ENCODE measurements at places on chromosomes 2 and 18. TPM values are rescaled to one million over a fixed set of nuclear protein-coding genes. Genes with fewer than 3 reads are reported as not detected.

- no peaks in the 10 kb centered on the region for H3K36me3 ChIP-seq
- H3K27ac ChIP-seq, result peak overlapping the region; percentile 99
- peak overlapping the region; percentile 87 for H3K4me3 ChIP-seq
- DNase-seq, result no peak
- peaks cover 99% of the 10 kb centered on the region for H3K4me1 ChIP-seq
Measured at GRCh38 chr2:54461261-54461660, 5.1 kb downstream of the SPTBN1 start.

The OXER1 gene
- 0.36 TPM for total RNA-seq

DNA sequence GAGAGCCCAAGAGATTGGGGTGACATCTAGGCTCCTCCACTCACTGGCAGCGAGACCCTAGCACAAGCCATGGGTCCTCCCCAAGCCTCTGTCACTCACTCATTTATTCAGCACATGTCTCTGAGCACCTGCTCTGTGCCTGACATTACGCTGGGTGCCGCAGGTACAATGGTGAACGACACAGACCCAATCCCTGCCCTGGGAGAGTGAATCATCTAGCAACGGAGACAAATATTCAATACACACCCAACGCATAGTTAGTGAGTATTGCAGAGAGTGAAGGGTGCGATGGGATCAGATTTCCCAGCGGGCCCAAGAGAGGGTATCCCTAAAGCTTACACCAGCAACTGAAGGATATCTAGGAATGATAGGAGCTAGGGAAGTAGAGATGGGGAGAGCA is 45.5 kb downstream of the ZFP36L2 start:
- H3K27ac ChIP-seq, result no peak overlapping the region
- no peaks in the 10 kb centered on the region for H3K36me3 ChIP-seq
- no peaks in the 10 kb centered on the region for H3K27me3 ChIP-seq
- no peak overlapping the region for H3K4me3 ChIP-seq
- H3K4me1 ChIP-seq, result peaks cover 18% of the 10 kb centered on the region
- no peak for DNase-seq

DNA sequence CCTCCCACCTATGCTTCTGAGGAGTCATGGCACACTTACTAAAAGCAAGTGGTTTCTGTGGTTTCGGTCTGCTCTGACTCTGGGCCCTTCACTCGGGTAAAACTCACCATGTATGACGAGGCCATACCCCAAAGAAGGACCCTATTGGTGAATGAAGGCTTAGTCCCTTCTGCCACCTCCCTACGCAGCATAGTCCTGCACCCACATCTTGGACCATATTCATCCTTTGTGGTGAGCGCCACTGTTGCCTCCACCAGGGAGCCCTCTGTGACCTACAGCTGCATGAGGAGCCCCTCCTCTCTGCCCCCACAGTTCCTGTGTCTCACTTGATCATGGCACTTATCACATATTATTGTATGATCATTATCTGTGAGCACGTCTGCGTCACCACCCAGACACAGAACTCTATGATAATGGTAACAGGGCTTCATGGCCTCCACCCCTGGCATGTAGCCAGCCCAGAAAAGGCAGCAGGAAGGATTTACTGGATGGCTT is 113.3 kb downstream of the TFCP2L1 start:
- no peak for DNase-seq
- peaks cover 9% of the 10 kb centered on the region for H3K4me1 ChIP-seq
- no peaks in the 10 kb centered on the region for H3K36me3 ChIP-seq

GRCh38 chr2:41720331-41721251 is 327.2 kb upstream of the PKDCC start:
- peaks cover 22% of the 10 kb centered on the region for H3K4me1 ChIP-seq
- H3K4me3 ChIP-seq, result peak overlapping the region; percentile 33
- H3K27me3 ChIP-seq, result no peaks in the 10 kb centered on the region
- no peaks in the 10 kb centered on the region for H3K36me3 ChIP-seq
- H3K27ac ChIP-seq, result peak overlapping the region; percentile 75
- no peak for DNase-seq

- no peak overlapping the region for H3K4me3 ChIP-seq
- H3K36me3 ChIP-seq, result no peaks in the 10 kb centered on the region
- no peaks in the 10 kb centered on the region for H3K4me1 ChIP-seq
- no peak for DNase-seq
- H3K27ac ChIP-seq, result no peak overlapping the region
Measured at GRCh38 chr2:205267323-205267722, 415.0 kb upstream of the NRP2 start.

- DNase-seq, result no peak
- H3K27me3 ChIP-seq, result no peaks in the 10 kb centered on the region
- no peak overlapping the region for H3K4me3 ChIP-seq
- peaks cover 37% of the 10 kb centered on the region for H3K4me1 ChIP-seq
- H3K27ac ChIP-seq, result peak overlapping the region; percentile 90
Measured at GRCh38 chr2:216574046-216574445, 59.2 kb upstream of the IGFBP2 start.

DNA sequence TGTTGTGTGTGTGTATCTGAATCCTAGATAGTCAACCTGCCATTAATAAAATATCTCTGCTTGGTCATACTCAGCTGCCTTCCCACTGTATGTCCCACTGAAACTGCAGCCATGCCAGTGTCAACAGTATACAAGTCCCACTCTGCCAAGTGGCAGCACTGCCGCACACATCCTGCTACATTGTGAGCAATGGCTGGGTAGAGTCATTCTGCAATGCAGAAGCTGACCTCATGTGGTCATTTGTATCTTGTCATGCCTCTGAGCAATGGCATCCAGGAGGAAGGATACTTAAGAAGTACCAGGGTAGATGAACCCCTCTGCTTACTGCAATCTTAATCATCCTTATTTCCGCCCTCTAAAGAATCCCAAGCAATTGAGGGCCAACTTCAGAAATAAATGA is 302.2 kb upstream of the DDX18 start:
- H3K4me1 ChIP-seq, result no peaks in the 10 kb centered on the region
- no peak overlapping the region for H3K27ac ChIP-seq
- H3K4me3 ChIP-seq, result no peak overlapping the region
- H3K36me3 ChIP-seq, result no peaks in the 10 kb centered on the region
- H3K27me3 ChIP-seq, result no peaks in the 10 kb centered on the region

DNA sequence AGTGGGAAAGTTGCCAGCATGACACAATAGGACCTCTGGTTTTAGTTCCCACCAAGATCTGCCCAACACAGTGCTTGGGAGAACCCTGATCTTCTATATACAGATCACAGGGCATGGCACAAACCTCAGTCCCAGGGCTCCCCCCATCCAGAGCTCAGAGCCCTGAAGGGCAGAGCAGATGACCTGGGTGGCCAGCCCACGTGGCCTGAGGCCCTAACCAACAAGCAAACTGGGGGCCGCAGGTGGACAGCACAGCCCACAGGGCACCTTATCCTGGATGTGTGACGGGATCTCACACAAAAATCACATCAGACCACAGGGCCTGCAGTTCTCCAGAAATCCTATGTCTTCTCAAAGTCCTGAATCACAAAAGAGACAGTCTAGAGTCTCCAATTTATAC is 34.7 kb downstream of the CRACDL start:
- H3K36me3 ChIP-seq, result no peaks in the 10 kb centered on the region
- no peak overlapping the region for H3K4me3 ChIP-seq
- H3K27ac ChIP-seq, result no peak overlapping the region
- no peaks in the 10 kb centered on the region for H3K27me3 ChIP-seq
- DNase-seq, result no peak

- no peak for DNase-seq
- peaks cover 7% of the 10 kb centered on the region for H3K27me3 ChIP-seq
- no peaks in the 10 kb centered on the region for H3K4me1 ChIP-seq
- H3K27ac ChIP-seq, result no peak overlapping the region
- H3K4me3 ChIP-seq, result no peak overlapping the region
Measured at GRCh38 chr2:149082735-149083134, 44.2 kb downstream of the LYPD6B start.

The VIT gene
- 8.5 TPM for total RNA-seq

DNA sequence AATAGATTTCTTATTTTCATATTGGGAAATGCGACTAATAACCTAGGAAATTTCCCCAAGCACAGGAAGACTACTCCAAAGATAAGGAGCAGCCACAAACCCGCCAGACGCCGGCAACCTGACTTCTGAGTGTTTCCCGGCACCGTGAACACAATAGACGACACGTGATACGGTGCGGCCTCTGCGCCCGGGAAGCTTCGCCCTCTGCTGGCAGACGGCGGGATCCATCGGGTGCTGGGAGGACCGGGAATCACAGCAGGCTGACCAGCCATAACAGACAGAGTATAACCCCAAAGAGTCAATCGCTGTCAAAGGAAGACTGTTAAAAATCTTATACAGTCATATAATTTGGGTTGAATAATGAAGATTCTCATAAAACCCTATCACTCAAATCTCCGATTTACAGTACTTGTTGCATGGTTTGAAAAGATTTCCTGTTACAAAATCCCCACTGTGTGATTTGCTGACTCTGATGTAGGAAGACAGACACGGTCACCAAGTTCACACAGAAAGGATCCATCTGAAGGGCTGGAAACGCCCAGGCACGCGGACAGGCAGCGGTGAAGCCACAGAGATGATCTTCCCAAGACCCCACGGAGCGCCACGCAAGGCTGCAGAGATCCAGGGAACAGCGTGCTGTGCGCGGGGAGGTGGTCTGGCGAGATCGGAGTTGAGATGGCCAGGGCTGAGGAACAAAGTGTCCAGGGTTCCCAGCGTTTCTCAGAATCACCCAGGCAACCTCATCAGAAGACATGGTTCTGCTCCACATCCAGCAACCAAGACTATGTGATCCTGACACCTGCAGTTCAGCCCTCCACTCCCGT is 73.8 kb downstream of the EIPR1 start:
- H3K27ac ChIP-seq, result no peak overlapping the region
- peak overlapping the region; percentile 43 for H3K4me3 ChIP-seq
- H3K36me3 ChIP-seq, result no peaks in the 10 kb centered on the region
- no peaks in the 10 kb centered on the region for H3K27me3 ChIP-seq

The RBKS gene
- 2.7 TPM for total RNA-seq

- H3K4me3 ChIP-seq, result no peak overlapping the region
- peaks cover 12% of the 10 kb centered on the region for H3K4me1 ChIP-seq
- H3K27ac ChIP-seq, result no peak overlapping the region
- H3K27me3 ChIP-seq, result no peaks in the 10 kb centered on the region
- DNase-seq, result no peak
- no peaks in the 10 kb centered on the region for H3K36me3 ChIP-seq
Measured at GRCh38 chr18:69883781-69884180, 63.9 kb downstream of the CD226 start.

DNA sequence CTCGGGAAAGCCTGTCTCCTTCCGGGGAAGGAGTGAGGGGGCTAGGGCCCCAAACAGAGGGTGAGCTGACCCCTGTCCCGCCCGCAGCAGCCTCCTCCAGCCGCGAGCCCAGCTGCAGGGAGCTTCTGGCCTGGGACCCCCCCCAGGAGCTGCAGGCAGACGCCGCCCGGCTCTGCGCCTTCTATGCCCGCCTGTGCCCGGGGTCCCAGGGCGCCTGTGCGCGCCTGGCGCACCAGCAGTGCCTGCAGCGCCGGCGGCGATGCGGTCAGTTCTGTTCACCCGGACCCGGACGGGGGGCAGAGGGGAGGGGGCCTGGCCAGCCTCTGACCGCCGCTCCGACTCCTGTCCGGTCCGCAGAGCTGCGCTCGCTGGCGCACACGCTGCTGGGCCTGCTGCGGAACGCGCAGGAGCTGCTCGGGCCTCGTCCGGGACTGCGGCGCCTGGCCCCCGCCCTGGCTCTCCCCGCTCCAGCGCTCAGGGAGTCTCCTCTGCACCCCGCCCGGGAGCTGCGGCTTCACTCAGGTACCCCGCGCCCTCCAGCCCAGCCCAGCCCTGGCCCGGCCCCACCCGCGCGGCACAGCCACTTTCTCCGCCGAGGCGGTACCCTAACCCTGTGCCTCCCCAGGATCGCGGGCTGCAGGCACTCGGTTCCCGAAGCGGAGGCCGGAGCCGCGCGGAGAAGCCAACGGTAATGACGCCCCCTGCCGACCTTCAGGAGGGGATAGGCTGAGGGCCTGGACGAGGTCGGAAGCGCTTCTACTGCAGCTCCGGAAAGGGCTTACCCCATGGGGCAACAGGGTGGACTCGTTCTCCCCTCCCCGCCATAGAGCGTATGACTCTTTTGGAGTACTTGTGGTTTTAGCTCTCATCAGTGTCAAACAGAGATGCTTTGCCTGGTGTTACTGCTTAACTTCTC is 2.0 kb upstream of the CHRND start:
- peaks cover 44% of the 10 kb centered on the region for H3K4me1 ChIP-seq
- peaks cover 78% of the 10 kb centered on the region for H3K27me3 ChIP-seq
- no peak for DNase-seq
- H3K27ac ChIP-seq, result no peak overlapping the region
- peak overlapping the region; percentile 64 for H3K4me3 ChIP-seq

DNA sequence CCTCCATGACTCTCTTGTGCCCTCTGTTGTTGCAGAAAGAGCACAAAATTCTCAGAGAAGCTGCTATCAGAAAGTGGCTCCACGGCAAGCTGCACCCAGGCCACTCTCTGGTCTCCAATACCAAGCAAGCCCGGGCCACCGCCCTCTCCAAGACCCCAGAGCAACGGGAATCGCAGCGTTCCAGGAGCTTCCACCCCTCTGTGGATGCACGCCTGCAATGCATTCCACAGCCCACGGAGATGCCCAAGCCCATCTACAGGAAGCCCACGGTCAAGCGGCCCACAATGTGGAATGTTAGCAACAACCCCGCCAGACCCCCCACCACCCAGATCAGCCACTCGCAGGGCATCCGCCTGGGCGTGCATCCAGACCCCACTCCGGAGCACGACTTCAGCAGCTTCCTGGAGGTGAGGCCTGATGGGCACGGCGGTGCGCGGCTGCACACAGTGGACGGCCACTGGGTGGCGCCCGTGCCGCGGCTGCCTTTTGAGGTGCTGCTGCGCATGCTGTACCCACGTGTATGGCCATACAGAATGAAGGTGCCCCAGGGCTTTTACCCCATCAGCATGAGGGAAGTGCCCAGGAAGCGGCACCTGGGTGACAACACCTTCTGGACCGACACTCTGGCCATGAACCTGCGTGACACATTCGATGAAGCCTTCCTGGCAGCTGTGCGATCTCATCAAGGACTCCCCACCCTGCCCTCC is 6.3 kb downstream of the ANKRD53 start:
- H3K4me3 ChIP-seq, result no peak overlapping the region
- H3K36me3 ChIP-seq, result peaks cover 40% of the 10 kb centered on the region
- H3K27me3 ChIP-seq, result no peaks in the 10 kb centered on the region
- H3K4me1 ChIP-seq, result peaks cover 47% of the 10 kb centered on the region
- peak; percentile 54 for DNase-seq

The TUBB8B gene
- total RNA-seq, result not detected

DNA sequence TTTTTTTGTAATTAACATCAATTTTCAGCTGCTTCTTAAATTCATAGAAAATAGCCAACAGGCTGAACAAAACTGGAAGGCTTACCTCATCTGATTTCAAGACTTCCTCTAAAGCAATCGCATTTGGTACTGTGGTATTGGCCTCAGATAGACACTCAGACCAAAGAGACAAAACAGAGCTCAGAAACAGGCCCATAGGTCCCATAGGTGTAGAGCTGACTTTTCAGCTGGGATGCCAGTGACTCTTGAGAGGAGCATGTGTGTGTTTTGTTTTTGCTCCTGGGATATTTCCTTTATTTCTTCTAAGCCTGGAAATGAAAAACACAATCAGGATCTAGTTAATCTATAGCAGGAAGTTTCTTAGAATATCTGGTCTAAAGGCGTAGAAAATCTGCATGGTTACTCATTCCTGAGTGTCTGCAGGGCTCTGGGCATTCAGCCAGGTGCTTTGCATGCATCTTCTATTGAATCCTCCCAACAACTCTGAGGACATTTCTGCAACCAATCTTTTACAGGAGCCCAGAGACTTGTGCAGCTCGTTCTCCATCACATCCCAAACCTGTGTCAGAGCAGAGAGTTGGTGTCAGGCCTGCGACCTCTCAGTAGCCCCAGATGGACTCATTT is 190.8 kb downstream of the RTP5 start:
- no peak for DNase-seq
- no peaks in the 10 kb centered on the region for H3K36me3 ChIP-seq
- H3K27ac ChIP-seq, result no peak overlapping the region

Measured in left ventricle myocardium inferior (tissue), 1 donor.